ENCODE measurements at places on chromosomes 3 and 15.

GRCh38 chr3:193788189-193788991 is 195.4 kb downstream of the OPA1 start:
- DNase-seq = no peak

- no peak for DNase-seq
Observed at GRCh38 chr15:83158393-83158792, 49.2 kb downstream of the HDGFL3 start.

DNA sequence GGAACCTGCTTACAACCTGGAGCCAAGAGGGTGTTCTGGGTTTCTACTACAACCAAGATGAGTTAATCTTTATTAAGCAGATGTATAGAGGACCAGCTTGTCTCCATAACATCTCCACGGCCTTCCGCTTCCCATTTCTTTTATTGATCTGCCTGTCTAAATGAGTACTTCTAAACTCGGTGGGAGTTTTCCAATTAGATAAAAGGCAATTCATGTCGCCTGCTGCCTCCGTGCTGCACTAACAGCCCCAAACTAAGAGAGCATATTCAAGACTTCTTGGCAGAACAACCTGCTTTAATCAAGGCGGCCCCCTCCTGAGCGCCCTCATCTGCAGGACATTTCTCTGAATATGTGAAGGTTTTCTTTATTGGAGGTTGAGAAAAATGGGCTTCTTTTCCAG is 270.1 kb downstream of the PDCD6IP start:
- DNase-seq = no peak

DNA sequence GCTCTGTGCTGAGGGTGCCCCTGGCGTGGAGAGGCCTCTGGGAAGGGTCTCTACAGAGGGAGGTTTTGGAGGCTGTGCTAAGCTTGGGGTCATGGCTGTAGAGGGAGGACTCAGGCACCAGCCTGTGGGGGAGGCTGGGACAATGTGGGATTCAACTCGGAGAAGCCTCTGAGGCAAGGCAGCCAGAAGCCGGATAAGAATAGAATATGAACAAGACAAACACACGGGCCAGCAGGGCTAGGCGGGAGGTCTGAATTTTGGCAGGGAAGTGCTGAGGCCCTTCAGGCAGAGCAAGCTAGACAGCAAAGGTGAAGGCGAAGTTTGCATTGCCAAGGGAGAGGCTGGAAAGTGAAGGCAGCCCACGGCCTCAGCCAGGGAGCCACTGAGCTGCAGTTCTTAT is 612.1 kb upstream of the NR2F2 start:
- no peak for DNase-seq

DNA sequence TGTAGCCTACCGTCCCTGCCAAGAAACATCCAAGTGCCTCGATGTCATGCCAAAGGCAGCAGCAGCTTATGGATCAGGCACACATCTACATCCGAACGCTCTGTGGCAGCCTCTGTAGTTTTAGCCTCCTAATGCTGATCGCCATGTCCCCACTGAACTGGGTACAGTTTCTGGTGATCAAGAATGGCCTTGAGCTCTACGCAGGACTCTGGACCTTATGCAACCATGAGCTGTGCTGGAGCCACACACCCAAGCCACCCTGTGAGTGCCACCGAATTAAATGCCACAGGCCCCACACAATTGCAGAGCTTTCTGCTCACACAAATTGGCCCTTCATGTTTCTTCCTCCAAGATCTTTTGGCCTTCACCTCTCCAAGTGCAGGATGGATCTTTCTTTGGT is 543 bp downstream of the TMEM202 start:
- no peak for DNase-seq

GRCh38 chr3:183155499-183155898 is 7.0 kb downstream of the LAMP3 start:
- DNase-seq = no peak

- no peak for DNase-seq
Observed at GRCh38 chr3:39801216-39801615, 8.2 kb upstream of the MYRIP start.

GRCh38 chr15:70560617-70561328 is 202.6 kb downstream of the UACA start:
- DNase-seq = no peak

DNA sequence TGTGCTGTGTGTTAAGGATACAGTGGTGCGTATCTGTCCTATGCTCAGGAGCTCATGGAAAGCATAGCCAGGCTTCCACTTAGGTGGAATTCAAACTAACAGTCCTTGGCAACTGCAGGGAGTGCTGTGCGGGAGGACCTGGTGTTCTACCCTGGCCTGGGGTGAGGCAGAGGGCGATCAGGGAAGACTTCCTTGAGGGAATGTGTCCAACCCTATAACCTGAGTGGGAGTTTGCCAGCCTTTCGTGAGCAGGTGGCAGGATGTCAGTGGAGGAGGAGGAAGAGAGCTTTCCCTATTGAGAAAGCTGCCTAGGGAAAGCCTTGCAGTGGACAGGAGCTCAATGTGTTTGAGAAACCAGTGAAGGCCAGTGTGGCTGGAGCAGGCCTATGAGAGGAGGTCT is 271.1 kb upstream of the C2CD4B start:
- DNase-seq = no peak

DNA sequence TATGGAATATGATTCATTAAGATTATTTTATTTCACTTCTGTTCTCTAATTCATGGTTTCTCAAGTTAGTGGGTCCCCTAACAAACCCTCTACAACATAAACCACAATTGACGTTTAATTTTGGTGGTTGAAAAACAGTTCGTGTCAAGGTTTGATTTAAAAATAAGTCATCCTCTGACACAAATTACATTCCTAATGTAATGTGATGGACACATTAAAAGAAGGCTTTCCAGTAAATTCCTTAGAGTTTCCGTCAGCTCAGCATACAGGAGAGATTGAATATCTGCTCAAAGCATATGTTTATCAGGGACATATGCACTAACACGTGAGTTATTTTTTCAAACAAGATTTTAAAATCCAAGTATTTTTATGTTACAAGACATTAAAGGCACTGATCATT is 626.5 kb upstream of the ADAMTS9 start:
- DNase-seq = no peak

DNA sequence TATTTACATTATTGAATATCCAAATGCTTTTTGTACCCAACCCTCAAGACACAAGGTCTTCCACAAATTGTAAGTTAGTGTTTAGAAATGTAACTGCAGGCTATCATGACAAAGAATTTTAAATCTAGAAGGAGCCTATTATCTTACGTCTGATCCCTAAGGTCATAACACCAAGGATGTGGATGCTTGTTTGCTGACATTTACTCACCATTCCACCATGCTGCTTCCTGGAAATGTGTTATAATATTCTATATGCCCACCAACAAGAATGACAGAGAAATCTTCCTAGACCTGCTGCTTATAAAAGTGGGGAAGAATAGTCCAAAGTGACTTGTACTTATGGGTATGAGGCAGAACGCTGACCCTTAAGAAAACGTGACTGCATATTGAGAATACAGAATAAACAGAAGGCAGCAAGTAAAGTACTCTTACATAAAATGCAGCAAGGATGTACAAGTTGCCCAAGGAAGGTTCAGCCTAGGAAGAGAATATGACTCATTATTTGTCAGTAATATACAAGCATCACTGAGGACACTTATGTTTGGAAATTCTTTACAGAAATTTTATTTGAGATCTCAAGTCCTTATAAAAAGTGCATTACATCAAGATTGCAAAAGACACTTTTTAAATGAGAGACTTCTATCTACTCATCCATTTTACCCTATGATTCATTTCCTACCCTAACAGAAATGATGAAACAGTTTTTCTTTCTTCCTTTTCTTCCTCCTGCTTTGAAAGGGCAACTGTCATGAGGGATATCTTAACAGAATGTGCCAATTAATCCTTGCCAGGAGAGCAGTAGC is 59.6 kb downstream of the ESYT3 start:
- no peak for DNase-seq

- DNase-seq = no peak
Observed at GRCh38 chr3:128345196-128345595, 121.5 kb downstream of the DNAJB8 start.

DNA sequence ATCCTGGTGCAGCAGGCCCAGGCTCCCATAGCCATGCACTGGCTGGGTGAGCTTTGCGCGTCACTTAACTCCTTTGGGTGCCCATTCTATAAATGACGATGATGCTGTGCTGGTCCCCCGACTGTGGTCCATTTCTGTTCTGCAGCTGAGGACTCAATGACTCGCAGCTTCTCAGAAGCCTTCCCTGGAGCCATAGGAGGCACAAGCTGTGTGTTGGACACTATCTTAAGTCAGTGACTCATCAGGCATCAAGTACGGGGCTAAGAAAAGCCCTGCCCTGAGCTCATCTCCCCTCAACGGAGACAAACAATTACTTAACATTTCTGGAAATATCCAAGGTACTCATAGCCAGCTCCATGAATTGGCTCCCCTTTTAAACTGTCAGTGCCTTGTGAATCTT is 13.8 kb upstream of the MUSTN1 start:
- no peak for DNase-seq

GRCh38 chr3:122409446-122409845 is 6.4 kb downstream of the WDR5B start:
- no peak for DNase-seq

GRCh38 chr3:21777821-21778220 is 26.8 kb upstream of the ZNF385D start:
- DNase-seq = no peak

DNA sequence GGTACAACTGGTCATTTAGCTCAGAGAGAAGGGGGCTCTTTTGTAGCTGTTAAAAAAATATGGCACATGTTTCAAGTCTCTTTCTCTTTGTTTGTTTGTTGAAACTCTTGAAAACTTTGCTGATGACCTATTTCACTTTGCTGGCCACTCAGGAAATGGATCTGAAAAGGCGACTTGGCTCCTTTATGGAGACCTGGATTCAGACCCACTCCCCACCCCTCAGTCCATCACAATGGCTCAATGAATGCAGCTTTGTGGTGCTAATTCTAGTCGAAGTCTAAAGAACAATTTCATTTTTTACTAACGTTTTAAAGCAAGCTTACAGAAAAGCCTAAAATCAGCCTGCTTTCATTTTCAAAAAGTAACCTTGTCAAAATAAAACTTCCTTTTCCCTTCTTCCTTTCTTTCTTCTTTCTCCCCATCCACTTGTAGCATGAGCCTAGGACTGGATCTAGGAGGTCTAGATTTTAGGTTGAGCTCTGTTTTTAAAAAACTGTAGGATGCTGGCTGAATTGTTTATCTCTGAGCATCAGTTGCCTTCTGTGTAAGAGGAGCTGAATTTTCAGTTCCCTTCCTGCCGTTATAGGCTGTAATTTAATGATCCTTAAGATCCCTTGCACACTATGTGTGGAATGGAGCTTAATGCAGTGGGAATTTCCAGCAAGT is 165.5 kb upstream of the FEZF2 start:
- no peak for DNase-seq

- DNase-seq = no peak
Observed at GRCh38 chr15:28101983-28102441, 2.9 kb upstream of the OCA2 start.

DNA sequence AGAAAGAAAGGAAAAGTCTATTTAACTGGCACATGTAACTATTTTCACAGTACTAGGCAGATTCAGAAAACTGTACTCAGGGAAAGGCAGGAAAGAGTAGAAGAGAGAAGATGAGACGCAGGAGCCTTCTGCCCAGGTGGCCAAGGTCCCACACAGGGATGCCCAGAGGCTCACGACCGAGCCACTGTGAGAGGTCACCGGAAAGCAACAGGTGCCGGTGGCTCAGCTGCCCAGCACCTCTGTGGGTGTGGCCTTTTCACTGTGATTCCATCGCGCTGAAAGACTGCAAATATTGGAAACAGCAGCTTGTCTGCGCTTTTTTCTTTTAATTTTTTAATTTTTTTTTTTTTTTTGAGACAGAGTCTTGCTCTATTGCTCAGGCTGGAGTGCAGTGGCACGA is 226.8 kb downstream of the OCA2 start:
- no peak for DNase-seq

- no peak for DNase-seq
Observed at GRCh38 chr15:101243420-101243819, 8.4 kb downstream of the CHSY1 start.

DNA sequence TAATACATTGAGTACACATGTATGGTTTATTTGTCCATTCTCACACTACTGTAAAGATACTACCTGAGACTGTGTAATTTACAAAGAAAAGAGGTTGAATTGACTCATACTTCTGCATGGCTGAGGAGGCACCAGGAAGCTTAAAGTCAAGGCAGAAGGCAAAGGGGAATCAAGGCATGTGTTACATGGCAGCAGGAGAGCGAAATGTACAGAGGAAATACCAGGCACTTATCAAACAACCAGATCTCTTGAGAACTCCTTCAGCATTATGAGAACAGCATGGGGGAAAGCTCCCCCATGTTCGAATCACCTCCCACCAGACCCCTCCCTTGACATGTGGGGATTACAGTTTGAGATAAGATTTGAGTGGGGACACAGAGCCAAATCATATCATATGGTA is 666.3 kb downstream of the ZBBX start:
- DNase-seq = no peak

DNA sequence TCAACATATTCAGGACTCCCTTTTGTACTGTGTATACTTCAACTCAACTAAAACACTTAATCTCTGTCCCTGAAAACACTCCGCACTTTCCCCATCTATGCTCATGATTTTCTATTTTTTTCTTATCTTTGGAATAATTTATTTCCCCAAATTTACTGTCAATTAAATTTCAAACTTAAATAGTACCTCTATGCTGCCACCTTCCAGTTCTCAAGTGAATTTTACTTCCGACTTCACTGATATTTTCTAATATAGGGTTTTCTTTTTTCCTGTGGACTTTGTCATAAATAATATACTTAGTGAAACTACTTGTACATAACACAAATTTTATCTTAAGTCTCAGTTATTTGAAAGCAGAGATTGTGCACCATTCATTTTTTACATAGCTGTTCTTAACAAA is 1303.3 kb downstream of the OTOL1 start:
- no peak for DNase-seq

DNA sequence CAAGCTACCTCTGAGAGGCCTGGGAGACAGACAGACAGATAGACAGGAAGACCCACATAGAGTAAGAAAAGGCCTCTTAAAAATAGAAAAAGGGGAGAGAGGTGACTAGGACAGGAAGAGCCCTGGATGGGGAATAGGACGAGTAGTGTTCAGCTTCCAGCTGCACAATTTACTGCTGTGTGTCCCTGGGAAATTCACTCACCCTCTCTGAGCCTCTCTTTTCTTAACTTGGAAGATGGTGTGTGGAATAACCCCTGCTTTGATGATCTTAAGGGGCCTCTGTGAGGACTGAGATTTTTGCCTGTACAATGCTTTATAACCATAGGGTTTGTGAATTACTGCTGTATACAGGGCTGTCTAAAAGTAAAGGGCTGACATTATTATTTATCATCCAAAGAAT is 37.5 kb downstream of the FEM1B start:
- no peak for DNase-seq

- DNase-seq = no peak
Observed at GRCh38 chr3:71616571-71617021, 33.1 kb upstream of the FOXP1 start.

GRCh38 chr3:77693147-77693546 is 653.2 kb downstream of the ROBO2 start:
- DNase-seq = no peak

GRCh38 chr15:35289024-35289617 is 204.0 kb upstream of the NANOGP8 start:
- no peak for DNase-seq

- DNase-seq = no peak
Observed at GRCh38 chr3:161700998-161701397, 204.4 kb downstream of the OTOL1 start.

GRCh38 chr15:89413877-89414276 is 79.3 kb upstream of the POLG start:
- DNase-seq = no peak

All from T-cell (primary cell).